ENCODE measurements at places on chromosomes 5 and 9.

- H3K27me3 ChIP-seq, result no peaks in the 10 kb centered on the region
- no peak overlapping the region for H3K4me3 ChIP-seq
- no peaks in the 10 kb centered on the region for H3K36me3 ChIP-seq
- peaks cover 23% of the 10 kb centered on the region for H3K4me1 ChIP-seq
- no peak overlapping the region for H3K27ac ChIP-seq
These were observed 21.9 kb upstream of the DUSP1 start for GRCh38 chr5:172792701-172793570.

GRCh38 chr5:10482791-10483530, 41.3 kb downstream of the ROPN1L start:
- DNase-seq, result no peak
- H3K4me3 ChIP-seq, result no peak overlapping the region
- H3K27me3 ChIP-seq, result no peaks in the 10 kb centered on the region
- peaks cover 4% of the 10 kb centered on the region for H3K4me1 ChIP-seq
- H3K36me3 ChIP-seq, result no peaks in the 10 kb centered on the region

DNA sequence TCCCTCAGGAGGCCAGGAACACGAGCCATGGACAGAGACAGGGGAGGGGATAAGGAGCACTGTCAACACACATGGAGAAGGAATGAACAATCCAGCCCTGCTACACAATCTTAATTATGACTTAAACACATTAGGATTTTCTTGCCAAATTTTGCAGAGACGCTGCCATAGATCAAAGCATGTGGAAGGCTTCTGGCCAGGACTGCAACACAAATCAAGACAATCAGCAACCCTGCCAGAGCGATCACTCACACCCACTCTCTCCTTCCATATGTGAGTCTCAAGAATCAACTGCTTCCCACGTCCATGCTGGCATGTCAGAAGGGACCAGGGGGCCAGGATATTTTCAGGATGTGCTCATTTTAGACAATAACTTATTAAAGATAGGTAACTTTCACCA, 85.6 kb downstream of the ROR2 start:
- peaks cover 21% of the 10 kb centered on the region for H3K4me1 ChIP-seq
- peak overlapping the region; percentile 58 for H3K27ac ChIP-seq
- no peak overlapping the region for H3K4me3 ChIP-seq
- H3K27me3 ChIP-seq, result no peaks in the 10 kb centered on the region
- peak; percentile 25 for DNase-seq
- H3K36me3 ChIP-seq, result no peaks in the 10 kb centered on the region

GRCh38 chr5:159451197-159452052, 121.1 kb upstream of the IL12B start:
- H3K4me1 ChIP-seq, result peaks cover 7% of the 10 kb centered on the region
- no peaks in the 10 kb centered on the region for H3K36me3 ChIP-seq
- H3K27me3 ChIP-seq, result no peaks in the 10 kb centered on the region
- H3K27ac ChIP-seq, result no peak overlapping the region
- no peak overlapping the region for H3K4me3 ChIP-seq
- DNase-seq, result peak; percentile 28

GRCh38 chr5:10724781-10725507, 36.1 kb downstream of the DAP start:
- H3K27me3 ChIP-seq, result no peaks in the 10 kb centered on the region

GRCh38 chr5:148209151-148209770, 6.4 kb downstream of the SPINK6 start:
- H3K27me3 ChIP-seq, result no peaks in the 10 kb centered on the region
- no peaks in the 10 kb centered on the region for H3K4me1 ChIP-seq
- no peaks in the 10 kb centered on the region for H3K36me3 ChIP-seq
- DNase-seq, result peak; percentile 8
